ENCODE measurements at places on chromosomes 2 and 18.
A peak's percentile ranks its signal among the peaks of the same experiment; 100 is the strongest.

GRCh38 chr2:223549215-223549614, 52.9 kb downstream of the SCG2 start:
- DNase-seq = no peak

DNA sequence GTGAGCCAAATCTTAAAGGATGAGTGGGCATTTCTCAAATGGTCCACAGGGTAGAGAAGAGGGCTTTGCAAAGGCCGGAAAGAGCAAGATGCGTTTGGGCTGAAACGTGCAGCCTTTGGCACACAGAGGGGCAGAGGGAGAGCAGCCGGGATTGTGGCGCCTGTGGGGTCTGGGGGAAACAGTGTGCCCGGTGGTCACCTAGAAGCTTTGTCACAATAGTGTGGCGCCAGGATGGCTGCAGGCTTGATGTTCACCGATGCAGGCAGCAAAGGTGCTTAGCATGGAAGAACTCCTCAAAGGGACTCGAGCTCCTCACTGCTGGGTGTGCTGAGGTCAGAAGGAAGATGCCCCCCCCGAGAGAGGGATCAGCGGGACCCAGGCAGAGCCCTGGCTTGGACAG, 23.8 kb downstream of the TPO start:
- no peak for DNase-seq

DNA sequence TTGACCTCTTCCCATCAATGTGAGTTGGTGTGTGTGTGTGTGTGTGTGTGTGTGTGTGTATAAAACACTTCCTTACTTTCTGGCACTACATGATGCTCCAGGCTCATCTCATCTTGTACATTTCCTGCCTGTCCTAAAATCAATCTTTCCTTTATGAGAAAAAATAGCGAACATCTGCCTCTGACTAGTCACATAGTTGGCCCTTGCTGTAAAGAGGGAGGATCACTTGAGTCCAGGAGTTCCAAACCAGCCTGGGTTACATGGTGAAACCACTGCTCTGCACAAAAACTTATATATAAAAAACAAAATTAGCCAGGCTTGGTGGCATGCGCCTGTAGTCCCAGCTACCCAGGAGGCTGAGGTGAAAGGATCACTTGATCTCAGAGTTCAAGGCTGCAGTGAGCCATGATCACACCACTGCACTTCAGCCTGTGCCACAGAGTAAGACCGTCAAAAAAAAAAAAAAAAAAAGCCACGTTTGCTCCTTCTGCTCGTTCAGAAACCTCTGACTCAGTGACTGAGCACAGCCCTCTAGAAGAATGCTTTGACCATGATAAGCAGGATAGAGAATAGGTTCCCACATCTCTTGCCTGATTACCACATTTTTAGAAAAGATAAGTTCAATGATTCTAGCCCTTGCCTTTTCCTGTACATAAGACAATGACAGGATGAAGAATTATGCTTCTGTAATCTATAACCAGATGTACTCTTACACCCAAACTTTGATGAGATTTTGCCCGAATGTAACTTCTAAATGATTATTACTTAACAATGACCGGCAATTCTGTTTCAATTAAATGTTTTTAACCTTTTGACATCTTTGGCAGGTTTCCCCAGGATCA, 45.2 kb upstream of the ST3GAL5 start:
- no peak for DNase-seq

DNA sequence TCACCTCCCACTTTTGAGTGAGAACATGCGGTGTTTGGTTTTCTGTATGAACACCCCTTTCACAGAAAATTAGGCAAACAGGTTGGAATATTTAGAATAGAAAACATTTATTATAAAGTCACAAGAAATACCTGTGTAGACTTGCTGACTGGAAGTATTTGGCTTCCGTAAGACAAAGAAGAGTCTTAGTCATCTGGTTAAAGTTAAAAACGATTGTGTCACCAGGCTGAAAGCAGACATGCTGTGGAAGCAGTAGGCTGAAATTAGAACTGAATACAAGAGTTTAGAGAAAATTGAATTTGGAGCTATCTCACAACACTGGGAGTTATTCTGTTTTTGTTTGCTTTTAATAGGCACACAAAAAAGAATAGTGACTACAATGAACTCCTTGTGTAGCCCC, 16.2 kb upstream of the CLASP1 start:
- no peak for DNase-seq

GRCh38 chr2:132489150-132489549, 72.5 kb downstream of the GPR39 start:
- DNase-seq = no peak

GRCh38 chr2:85935746-85936208, 47.0 kb upstream of the ST3GAL5 start:
- DNase-seq = no peak

- DNase-seq = peak; percentile 55
These were observed 209.4 kb upstream of the CXCR4 start for GRCh38 chr2:136327162-136327852.

- DNase-seq = no peak
These were observed 117.9 kb downstream of the PPP1R1C start for GRCh38 chr2:182103526-182103925.

DNA sequence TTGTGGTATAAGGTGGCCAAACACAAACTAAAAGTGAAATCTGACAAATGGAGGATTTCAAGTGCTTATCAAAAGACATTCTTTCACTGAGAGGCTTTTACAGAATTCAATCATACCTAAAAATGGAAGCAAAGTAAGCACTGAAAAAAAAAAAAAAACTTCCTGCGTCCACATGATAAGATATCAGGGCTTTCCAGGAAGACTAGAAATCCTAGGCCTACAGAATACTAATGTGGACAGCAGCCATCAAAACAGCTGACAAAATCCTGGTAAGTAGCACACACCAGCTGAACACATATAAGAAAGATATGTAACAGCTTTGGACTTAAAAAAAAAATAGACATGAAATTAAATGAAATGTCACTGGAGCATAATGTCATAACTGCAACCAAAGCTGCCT, 178.2 kb downstream of the SUCLG1 start:
- DNase-seq = no peak

DNA sequence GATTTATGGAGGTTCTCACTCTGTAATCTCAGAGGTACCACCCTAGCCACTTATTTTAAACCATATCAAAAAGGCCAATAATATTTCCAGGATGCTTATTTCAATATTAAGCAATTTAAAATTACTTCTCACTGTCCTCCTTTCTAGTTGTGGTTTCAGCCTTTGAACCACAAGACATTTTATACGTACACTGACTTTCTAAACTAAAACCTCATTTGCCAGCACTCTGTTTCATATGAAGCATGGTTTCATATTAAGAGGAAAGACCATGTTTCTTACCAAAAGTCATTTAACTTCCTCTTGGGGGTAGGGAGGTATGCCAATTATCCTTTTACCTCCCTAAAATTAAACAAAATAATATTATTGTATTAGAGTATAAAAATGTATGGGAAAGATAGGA, 399.8 kb downstream of the CDH7 start:
- DNase-seq = no peak

DNA sequence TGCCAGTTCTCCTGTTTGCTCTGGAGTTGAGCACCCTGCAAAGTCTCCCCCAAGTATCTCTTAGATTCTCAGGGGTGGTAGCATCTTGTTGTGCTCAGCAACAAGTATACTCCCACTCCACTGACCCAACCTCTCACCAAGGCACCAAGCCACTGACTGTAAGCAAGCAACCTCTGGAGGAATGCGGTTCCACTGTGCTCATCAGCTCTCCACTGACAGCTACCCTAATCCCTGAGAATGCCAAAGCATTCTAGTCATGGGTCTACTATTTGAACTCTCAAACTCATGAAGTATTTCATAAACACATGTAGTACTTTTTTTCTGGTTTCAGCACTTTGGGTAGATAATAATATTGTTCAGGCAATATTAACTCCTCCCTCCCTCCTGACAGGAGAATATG, 170.0 kb downstream of the EPHA4 start:
- no peak for DNase-seq

- DNase-seq = no peak
These were observed 79.0 kb upstream of the WDR75 start for GRCh38 chr2:189362283-189362682.

- no peak for DNase-seq
These were observed 915 bp downstream of the CUL3 start for GRCh38 chr2:224584111-224584784.
